ENCODE measurements at places on chromosomes 4 and X.

DNA sequence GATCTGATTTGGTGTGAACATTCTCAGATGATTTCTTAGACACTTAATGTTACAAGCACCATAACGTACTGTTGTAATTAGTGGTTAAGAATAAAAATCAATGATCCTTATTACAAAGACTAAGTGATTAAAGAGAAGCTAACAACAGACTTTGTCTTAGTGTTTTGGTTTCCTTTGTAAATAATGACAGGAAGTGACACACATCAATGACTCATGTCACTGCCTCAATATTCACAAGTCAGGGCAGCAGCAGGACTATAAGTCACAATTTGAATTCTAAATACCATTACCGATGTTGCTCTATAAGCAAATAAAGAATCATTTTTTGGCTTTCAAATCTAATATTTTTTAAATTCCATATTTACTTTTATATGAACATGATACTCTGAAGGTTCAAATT is 115.8 kb upstream of the FAT4 start:
- DNase-seq = no peak

DNA sequence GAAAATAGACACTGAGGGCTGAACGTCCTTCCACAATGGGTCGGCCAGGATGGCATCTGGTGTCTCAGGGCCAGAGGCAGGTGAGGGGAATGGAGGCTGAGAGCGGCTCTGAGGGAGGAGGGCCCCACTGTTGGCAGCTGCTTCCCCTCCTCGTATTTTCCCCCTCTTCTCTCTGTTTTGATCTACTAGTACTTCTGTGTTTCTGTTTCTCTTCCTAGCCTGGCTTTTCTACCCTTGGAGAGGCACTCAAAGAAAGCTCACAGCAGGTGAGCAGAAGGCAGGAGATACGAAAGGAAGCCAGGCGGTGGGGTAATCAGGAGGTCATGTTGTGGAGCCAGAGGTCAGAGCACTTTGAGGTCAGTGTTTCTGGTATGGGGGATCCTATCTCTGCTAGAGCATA is 151.8 kb upstream of the GATB start:
- no peak for DNase-seq

DNA sequence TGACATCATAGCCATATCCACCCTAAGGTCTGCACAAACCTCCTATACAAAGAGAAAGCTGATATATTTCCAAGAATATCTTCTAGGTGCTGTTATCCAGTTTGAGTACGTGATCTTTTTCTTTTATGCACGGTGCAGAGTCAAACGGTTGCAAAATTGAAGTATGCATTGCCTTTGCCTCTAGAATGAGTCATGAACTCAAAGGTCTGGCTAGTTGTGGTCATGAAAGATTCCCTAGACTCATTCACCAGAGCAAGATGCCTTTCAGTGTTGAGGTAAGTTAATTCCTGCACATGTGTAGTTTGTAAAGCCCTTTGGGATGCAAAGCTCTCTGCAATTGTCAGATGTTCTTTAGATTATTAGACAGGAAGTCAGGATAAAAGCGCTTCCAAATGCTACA is 704.4 kb downstream of the PCDH19 start:
- no peak for DNase-seq

GRCh38 chr4:152708796-152709195 is 29.0 kb upstream of the TMEM154 start:
- DNase-seq = no peak

DNA sequence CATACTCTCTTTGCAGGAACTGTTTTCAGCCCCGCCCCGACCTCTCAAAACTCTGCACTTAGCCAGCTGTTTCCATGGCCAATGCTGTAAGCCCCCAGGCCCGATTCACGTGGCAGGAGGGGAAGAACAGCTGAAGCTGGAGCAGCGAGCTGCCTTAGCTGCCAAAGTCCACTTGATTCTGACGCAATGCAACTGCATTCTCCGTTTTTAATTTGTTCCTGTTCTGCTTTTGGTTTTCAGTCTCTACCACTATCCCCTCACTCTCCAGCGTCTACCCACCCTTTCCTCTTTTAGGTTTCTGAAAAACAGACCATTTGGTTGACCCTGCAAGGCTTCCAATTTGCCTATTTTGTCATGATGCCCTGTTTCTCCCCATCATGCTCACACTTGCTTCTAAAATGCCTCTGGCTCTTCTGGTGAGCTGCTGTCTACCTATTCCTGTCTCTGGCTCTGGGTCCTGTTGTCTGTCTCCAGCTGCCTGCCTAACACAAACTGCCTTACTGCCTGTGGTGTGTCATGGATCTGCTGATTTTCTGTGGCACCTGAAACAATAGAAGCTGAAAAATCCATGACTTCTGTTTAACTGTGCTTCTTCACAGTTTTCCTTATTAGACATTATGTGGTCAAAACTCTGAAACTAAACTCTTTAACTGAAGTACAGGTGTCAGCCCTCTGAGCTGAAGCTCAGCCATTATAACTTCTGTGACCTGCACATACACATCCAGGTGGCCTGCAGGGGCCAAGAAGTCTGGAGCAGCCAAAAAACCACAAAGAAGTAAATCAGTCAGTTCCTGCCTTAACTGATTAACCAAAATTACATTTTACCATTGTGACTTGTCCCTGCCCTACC is 160.5 kb upstream of the AGTR2 start:
- no peak for DNase-seq

GRCh38 chr4:7516096-7516772 is 81.5 kb upstream of the PSAPL1 start:
- no peak for DNase-seq

- no peak for DNase-seq
These were observed 138.5 kb downstream of the GRIA3 start for GRCh38 chrX:123322536-123322935.

- DNase-seq = no peak
These were observed 20.4 kb upstream of the SEPSECS start for GRCh38 chr4:25180524-25181131.
